ENCODE measurements at places on chromosomes 7 and 10.

DNA sequence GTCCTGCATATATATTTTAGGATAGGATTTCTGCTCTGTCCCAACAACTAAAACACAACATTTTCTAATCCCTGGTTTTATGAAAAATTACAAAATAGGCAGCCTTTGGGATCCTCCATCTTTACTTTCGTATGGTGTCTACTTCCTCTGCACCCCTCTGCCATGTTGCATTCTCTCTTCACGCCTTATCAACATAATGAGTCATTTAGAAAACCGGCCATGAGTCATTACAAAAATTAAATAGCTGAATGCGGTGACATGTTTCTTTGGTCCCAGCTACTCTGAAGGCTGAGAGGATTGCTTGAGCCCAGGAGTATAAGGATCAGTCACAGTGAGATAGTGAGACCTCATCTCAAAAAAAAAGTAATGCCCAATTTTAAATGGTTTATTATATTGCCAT lies 148.1 kb upstream of the CELF2 start:
- DNase-seq = no peak

- DNase-seq = no peak
These were observed 268.0 kb upstream of the SEMA3D start for GRCh38 chr7:85454904-85455303.

- peak; percentile 51 for DNase-seq
These were observed 128.1 kb upstream of the FAM20C start for GRCh38 chr7:64098-64915.

DNA sequence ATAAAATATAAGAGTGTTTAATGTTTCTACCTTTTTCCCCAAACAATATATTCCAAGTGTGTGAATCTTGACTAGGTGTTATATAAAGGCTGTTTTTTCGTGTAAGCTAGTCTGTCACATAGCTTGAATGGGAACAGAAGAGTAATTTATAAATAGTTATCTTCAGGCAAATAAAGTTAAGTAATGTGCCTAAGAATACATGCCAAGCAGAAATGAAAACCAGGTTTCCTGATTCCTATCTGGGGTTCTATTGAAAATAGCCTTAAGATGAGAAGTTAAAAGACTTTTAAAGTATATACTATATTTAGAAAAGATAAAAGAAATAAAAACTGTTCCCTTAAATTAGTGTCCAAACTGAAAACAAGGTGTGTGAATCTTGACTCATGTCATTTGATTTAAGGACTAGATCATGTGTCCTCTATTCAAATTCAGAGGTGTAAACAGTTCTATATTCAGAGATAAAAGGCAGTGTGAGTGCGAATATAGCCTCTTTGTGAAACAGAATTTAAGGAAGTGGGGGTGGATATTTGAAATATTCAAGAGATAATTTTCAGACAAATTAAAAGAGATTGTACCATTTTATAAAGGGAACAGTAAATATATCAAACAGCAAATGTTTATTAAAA lies 247.5 kb downstream of the THSD7A start:
- no peak for DNase-seq

DNA sequence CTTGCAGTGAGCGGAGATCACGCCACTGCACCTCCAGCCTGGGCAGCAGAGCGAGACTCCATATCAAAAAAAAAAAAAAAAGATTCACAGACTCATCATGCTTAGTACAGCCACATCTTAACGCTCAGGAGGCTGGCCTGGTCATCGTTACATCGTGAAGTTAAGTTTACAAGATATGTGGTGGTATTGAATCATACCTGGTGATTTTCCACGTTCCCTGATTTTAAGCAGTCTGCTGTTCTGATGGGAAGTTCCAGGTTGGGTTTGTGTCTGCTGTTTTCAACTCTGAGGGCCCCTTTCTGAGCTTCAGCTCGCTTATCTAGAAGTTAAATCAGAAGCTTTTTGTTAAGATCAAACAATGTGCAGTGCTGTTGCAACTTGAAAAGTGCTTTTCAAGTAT lies 6.9 kb downstream of the PPP2R2D start:
- DNase-seq = no peak

- DNase-seq = no peak
These were observed 35.7 kb upstream of the SHH start for GRCh38 chr7:155847821-155848435.

Data from breast epithelium (tissue), 4 donors.